ENCODE measurements at places on chromosomes 1 and 21. TPM values are rescaled to one million over a fixed set of nuclear protein-coding genes. Genes with fewer than 3 reads are reported as not detected.

AIDA gene
- 37.0 TPM for total RNA-seq

PTGS2 gene
- total RNA-seq, result 1.7 TPM

BNIPL gene
- total RNA-seq, result 0.16 TPM

OPTC gene
- total RNA-seq, result not detected

UMODL1 gene
- not detected for total RNA-seq

SYTL1 gene
- not detected for total RNA-seq

CACNA1S gene
- total RNA-seq, result under 0.01 TPM

RABGGTB gene
- total RNA-seq, result 90.2 TPM

KANK4 gene
- total RNA-seq, result 0.47 TPM

SLC44A5 gene
- 266 TPM for total RNA-seq

ITPKB gene
- total RNA-seq, result 3.9 TPM

TNFRSF9 gene
- not detected for total RNA-seq

KIF21B gene
- 165 TPM for total RNA-seq

HTR6 gene
- 0.16 TPM for total RNA-seq

HOOK1 gene
- total RNA-seq, result 16.8 TPM

LIN28A gene
- not detected for total RNA-seq

OSBPL9 gene
- 68.3 TPM for total RNA-seq

KRTAP7-1 gene
- total RNA-seq, result not detected

PSEN2 gene
- total RNA-seq, result 28.2 TPM

GPATCH3 gene
- 8.1 TPM for total RNA-seq

ADAM30 gene
- total RNA-seq, result not detected

LCE1B gene
- not detected for total RNA-seq

SYT11 gene
- 188 TPM for total RNA-seq

C8A gene
- total RNA-seq, result not detected

LIPI gene
- total RNA-seq, result not detected

OR14K1 gene
- not detected for total RNA-seq

ORC1 gene
- 0.94 TPM for total RNA-seq

CSTB gene
- 7.5 TPM for total RNA-seq

KLHDC8A gene
- total RNA-seq, result 18.6 TPM

LCE3E gene
- total RNA-seq, result not detected

SLC44A3 gene
- 2.2 TPM for total RNA-seq

GJA9 gene
- not detected for total RNA-seq

EMC1 gene
- total RNA-seq, result 74.1 TPM

GNAT2 gene
- total RNA-seq, result not detected

OR2L5 gene
- total RNA-seq, result 0.62 TPM

IGSF9 gene
- total RNA-seq, result 5.9 TPM

OR2AK2 gene
- total RNA-seq, result 0.78 TPM

GPR52 gene
- 12.9 TPM for total RNA-seq

RBM11 gene
- 16.2 TPM for total RNA-seq

CNIH3 gene
- total RNA-seq, result 18.2 TPM

FCN3 gene
- not detected for total RNA-seq

VWA5B1 gene
- 0.16 TPM for total RNA-seq

RHD gene
- total RNA-seq, result 0.16 TPM
